ENCODE measurements at places on chromosomes 1 and 21.

DNA sequence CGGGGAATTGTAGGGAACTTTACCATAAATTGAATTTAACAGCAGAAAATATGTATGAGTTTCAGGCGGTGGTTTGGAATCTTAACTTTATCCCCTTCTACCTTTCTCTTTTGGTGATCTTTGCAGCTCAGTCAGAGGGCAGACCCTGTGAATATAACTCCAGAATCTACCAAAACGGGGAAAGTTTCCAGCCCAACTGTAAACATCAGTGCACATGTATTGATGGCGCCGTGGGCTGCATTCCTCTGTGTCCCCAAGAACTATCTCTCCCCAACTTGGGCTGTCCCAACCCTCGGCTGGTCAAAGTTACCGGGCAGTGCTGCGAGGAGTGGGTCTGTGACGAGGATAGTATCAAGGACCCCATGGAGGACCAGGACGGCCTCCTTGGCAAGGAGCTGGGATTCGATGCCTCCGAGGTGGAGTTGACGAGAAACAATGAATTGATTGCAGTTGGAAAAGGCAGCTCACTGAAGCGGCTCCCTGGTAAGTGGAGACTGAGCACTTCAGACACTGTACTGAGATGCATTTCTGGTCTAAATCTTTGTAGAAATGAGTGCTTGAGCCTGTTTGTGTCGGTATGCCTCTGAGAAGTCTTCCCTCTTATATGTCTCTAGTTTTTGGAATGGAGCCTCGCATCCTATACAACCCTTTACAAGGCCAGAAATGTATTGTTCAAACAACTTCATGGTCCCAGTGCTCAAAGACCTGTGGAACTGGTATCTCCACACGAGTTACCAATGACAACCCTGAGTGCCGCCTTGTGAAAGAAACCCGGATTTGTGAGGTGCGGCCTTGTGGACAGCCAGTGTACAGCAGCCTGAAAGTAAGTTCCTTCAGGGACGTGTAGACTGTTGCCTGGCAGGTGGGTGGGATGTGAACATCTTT, 1.5 kb downstream of the CCN1 start:
- H3K4me1 ChIP-seq, result peaks cover 21% of the 10 kb centered on the region
- no peak overlapping the region for H3K27ac ChIP-seq
- no peak overlapping the region for H3K4me3 ChIP-seq
- H3K36me3 ChIP-seq, result no peaks in the 10 kb centered on the region
- DNase-seq, result no peak

DNA sequence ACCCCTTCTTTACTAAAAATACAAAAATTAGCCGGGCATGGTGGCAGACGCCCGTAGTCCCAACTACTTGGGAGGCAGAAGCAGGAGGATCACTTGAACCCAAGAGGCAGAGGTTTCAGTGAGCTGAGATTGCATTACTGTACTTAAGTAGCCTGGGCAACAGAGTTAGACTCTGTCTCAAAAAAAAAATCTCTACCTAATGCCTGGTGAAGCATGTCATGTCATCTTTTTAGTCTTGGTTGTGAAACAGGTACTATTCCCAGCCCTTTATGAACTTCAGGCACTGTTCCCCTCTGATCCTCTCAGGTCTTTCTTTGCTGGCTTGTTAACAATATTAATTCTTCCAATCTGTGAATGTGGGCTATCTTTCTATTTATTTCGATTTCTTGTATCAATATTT, 22.1 kb downstream of the PRRC2C start:
- peaks cover 95% of the 10 kb centered on the region for H3K4me1 ChIP-seq
- H3K27me3 ChIP-seq, result no peaks in the 10 kb centered on the region
- DNase-seq, result no peak
- H3K36me3 ChIP-seq, result peaks cover 30% of the 10 kb centered on the region
- H3K4me3 ChIP-seq, result peak overlapping the region; percentile 52

DNA sequence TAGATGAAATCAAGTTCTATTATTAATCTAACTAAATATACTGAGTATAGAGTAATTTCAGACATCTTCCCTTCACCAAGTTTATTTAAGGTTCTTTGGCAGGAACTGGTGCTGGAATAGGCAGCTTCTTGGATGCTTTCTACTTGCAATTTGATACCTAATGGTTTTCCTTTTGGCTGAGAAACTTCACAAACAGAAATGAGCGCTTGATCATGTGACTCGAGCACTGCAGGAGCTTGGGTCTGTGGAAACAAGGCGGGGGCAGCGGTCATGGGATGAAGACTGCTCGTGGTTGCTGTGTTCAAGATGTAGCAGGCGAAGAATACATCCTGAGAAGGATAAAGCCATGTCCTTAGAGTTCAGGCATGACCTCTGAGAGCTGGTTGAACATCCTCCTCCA, 136.8 kb downstream of the PTPRC start:
- no peaks in the 10 kb centered on the region for H3K36me3 ChIP-seq
- H3K4me3 ChIP-seq, result no peak overlapping the region
- H3K4me1 ChIP-seq, result no peaks in the 10 kb centered on the region
- no peak overlapping the region for H3K27ac ChIP-seq
- H3K27me3 ChIP-seq, result no peaks in the 10 kb centered on the region

GRCh38 chr1:183583466-183583865, 6.8 kb downstream of the NCF2 start:
- H3K4me1 ChIP-seq, result no peaks in the 10 kb centered on the region
- H3K27ac ChIP-seq, result no peak overlapping the region
- no peak overlapping the region for H3K4me3 ChIP-seq
- H3K36me3 ChIP-seq, result peaks cover 5% of the 10 kb centered on the region

- peaks cover 86% of the 10 kb centered on the region for H3K36me3 ChIP-seq
- H3K27ac ChIP-seq, result no peak overlapping the region
- H3K27me3 ChIP-seq, result no peaks in the 10 kb centered on the region
- no peak overlapping the region for H3K4me3 ChIP-seq
Observed at GRCh38 chr1:19151537-19151936, 58.5 kb downstream of the UBR4 start.

Data from central memory CD8-positive, alpha-beta T cell (primary cell).